Stimulated activated CD4-positive, alpha-beta T cell treated with anti-CD3 and anti-CD28 coated beads, Interleukin-2, amount 100 ng/mL, for 24 hours (primary cell): ENCODE measurements at places on chromosomes 16 and 17.
A peak's percentile ranks its signal among the peaks of the same experiment; 100 is the strongest.

- DNase-seq: no peak
These were observed 5.4 kb upstream of the EFCAB13 start for GRCh38 chr17:47318197-47318918.

DNA sequence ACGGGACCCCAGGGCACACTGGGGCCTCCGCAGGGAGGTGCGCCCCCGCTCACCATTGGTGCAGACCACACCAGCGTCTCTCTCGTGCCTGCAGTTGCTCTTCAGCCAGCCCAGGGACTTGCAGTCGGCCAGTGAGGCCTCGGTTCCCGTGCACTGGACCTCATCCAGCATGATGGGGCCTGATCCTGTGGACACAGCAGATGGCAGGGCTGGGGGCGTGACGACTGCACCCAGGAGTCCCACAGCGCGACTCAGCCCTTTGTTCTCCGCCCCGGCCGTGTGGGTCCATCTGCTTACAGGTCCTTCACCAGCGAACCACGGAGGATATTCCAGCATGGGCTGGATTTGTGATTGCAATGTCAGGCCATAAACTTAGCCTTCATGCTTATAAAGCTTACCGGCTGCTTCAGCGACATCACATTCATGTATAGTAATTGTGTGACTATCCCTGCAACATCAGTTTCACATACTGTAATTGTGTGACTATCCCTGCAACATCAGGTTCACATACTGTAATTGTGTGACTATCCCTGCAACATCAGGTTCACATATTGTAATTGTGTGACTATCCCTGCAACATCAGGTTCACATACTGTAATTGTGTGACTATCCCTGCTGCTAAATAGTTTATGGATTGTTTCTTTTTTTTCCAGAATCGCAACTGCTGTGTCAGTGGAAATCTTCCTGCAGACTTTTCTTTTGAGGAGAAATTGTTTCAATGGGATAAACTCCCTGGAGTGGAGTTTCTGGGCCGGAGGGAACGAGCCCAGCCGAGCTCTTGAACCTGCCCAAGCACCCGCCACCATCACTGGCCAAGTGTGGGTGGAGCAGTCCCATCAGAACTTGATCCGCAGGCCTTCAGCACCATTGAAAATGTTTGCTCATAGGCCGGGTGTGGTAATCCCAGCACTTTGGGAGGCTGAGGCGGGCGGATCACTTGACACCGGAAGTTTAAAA is 4.8 kb downstream of the LGALS3BP start:
- no peak for DNase-seq

- no peak for DNase-seq
These were observed 2.8 kb downstream of the PLCD3 start for GRCh38 chr17:45129426-45129939.

GRCh38 chr16:87447323-87447722 is 45.5 kb downstream of the ZCCHC14 start:
- DNase-seq: no peak

DNA sequence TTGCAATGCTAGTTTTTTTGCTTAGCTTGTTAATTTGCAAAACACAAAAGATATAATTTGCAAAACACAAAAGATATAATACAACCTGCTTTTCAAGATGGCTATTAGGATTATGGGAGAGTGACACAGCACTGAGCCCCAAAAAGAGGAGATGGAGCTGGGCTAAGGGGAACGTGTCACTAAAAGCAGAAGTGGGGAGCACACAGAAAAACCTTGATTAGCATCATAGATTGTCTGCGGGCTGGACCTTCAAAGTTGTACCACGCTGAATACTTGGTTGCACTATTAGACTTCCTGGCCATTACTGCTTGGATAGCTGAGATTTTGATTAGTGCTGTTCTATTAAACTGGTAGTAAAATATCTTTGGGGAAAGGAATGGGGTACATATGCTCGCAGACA is 36.2 kb downstream of the KCNJ16 start:
- DNase-seq: no peak

DNA sequence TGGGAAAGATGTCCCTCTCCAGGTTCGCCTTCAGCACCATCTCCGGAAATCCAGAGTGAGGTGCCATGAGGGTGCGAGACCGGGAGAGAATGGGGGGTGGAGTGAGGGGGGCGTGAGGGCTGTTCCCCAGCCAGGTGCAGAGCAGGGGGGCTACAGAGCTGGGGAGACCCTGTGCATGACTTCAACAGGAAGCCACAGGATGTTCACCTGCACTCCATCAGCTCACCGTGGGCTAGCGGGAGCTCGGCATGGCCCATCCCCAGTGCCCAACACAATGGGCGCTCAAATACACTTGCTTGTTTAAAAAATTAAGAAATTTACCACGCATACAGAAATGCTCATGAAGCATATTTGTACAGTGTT is 27.7 kb downstream of the TMEM235 start:
- DNase-seq: no peak

DNA sequence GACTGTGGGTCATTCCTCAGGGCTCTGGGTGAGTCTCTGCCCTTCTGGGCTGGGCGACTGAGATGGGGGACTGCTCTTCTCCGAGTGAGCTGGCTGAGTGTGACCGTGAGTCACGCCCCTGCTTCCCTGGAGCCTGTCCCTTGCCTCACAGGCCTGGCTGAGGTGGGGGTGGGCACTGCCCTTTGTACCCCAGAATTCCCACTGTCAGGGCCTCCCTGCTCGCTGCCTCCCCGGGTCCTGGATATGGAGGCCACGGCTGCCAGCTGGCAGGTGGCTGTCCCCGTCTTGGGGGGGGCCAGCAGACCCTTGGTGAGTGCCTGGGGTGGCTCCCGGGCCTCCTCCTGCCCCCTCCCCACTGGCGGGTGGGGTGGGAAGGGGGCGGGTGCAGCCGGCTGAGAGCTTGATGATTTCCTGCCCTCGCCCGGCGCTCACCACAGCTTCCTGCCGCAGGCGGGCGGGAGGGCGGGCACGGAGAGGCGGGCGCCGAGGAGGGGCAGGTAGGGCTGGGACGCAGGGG is at the start of gene LAT:
Gene LAT, plus strand, starts transcription at position 434 of the 517 bp plus-strand sequence. CDS start 366 bp downstream, outside the sequence.
- peak; percentile 73 for DNase-seq

GRCh38 chr17:68533887-68534694 is 21.9 kb downstream of the PRKAR1A start:
- no peak for DNase-seq

DNA sequence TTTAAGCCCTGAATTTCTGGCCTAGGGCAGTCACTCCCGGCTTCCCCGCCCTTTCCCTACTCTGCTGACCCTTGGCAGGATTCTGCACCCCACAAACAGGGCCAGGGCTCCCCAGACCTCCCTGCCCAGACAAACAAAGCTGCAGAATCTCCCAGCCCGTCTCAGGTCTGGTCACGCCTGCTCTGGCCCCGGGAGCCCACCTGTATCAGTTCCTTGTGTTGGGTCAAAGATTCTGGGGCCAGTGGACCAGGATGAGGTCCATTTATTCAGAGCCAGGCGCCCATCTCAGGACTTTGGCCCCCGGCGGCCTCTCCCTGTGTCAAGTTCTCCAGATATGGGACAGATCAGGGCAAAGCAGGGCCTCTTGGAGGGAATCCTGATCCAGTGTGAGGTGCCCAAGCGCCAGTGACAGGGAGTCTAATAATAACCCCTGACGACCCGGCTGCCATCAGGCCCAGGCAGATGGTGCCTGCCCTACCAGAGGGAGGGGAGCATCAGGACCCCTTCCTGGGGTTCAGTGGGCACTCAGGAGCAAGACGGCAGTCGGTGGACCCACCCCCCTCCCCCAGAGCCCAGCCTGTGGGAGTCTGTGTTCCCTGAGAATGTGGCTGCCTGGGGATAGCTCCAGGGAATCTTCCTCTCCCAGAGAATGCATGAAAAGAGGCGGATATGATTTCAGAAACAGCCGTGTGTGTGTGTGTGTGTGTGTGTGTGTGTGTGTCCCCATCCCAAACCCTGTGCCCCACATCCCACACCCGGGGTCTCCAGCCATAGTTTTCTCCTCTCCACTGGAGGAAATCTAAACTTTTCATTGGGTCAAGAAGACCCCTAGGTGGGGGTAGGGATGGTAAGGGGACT is 1.3 kb downstream of the TTYH2 start:
- DNase-seq: no peak
